ENCODE measurements at places on chromosomes 16 and 17.

DNA sequence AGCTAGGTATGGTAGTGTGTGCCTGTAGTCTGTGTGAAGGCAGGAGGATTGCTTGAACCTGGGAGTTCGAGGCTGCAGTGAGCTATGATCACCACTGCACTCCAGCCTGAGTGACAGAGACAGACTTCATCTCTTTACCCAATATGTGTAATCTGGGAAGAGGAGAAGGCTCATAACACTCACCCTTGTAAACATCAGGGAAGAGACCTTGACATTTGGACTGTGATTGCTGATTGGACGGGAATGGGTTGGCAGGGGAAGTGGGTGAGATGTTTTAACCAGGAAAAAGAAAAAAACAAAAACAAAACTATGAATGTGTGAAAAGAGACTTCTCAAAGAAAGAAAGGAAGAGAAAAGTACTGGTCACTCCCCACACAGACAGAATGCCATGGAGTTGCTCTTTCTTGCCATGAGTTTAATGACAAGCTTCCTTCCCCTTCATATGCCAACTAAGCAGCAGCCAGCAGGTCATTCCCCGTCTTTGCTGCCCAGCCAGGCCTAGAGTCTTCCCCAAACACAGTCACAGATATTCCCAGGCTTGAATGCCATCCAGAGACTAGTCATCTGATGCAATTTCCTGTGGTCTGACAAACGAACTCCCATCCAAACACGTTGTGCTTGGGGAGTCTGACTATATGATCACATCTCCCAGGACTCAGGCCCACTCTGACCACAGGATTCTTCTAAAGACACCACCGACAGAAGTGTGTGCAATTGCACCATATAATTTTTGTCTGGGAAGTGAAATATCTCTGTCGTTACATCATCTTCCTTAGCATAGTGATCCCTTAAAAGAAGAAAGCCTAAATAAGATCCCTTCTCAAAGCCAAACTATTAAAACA is 3.6 kb upstream of the XAF1 start:
- no peak for DNase-seq

DNA sequence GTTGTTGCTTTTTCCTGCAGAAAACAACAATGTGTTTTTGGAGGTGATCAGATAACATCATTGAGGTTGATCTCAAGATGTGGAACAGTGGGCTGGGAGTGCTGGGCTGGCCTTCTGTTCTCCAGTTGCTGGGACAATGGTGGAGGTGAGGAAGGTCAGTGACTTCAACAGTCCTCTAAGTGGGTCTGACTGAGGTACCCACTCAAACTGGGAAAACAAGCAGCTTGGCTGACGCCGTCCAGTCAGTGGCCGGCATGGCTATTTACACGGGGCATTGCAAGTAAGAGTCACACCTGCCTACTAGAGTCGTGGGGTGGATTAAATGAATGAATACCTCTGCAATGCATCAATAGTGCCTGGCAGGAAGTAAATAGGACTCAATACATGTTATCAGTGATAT is 386.7 kb upstream of the ZFHX3 start:
- no peak for DNase-seq

DNA sequence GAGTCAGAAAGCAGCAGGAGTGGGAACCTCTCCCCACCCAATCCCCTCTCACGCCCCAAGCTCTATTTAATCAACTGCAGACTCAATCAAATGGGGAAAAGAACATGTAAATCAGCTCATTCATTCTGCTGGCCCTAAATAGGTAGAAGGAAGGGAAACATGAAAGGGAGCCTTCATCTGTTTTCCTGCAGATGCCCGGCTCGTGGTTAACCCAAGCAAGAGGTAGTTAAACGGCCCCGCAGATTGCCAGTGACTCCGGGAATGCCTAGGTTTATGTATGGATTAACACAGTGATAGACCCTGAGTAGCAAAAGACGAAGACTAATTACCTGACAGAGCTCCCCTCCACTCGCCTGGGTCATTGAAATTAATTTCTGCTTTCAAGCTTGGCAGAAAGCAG is 542.0 kb downstream of the WWOX start:
- no peak for DNase-seq

GRCh38 chr16:73891129-73891542 is 405.5 kb upstream of the PSMD7 start:
- DNase-seq, result no peak

GRCh38 chr17:35913609-35914008 is 17.0 kb downstream of the RDM1 start:
- no peak for DNase-seq

- no peak for DNase-seq
These were observed 656 bp upstream of the GEMIN4 start for GRCh38 chr17:752620-753219.

- DNase-seq, result no peak
These were observed 589.6 kb downstream of the WWOX start for GRCh38 chr16:78689028-78689427.

- no peak for DNase-seq
These were observed 199.5 kb upstream of the DYNLRB2 start for GRCh38 chr16:80341263-80341662.

All from activated naive CD4-positive, alpha-beta T cell (primary cell).